Germinal center (tissue), 1 donor: ENCODE measurements at places on chromosomes 6 and 20.
A peak's percentile ranks its signal among the peaks of the same experiment; 100 is the strongest.

GRCh38 chr6:152952866-152953509 lies 29.9 kb downstream of the FBXO5 start:
- DNase-seq, result peak; percentile 26

- DNase-seq, result no peak
These were observed 275.5 kb downstream of the ZFAND3 start for GRCh38 chr6:38095054-38095453.

GRCh38 chr6:117482240-117483003 lies at the start of gene DCBLD1:
Gene DCBLD1 (plus strand): TSS chr6:117482674. CDS start chr6:117482782, 108 bp downstream.
- DNase-seq, result peak; percentile 69

DNA sequence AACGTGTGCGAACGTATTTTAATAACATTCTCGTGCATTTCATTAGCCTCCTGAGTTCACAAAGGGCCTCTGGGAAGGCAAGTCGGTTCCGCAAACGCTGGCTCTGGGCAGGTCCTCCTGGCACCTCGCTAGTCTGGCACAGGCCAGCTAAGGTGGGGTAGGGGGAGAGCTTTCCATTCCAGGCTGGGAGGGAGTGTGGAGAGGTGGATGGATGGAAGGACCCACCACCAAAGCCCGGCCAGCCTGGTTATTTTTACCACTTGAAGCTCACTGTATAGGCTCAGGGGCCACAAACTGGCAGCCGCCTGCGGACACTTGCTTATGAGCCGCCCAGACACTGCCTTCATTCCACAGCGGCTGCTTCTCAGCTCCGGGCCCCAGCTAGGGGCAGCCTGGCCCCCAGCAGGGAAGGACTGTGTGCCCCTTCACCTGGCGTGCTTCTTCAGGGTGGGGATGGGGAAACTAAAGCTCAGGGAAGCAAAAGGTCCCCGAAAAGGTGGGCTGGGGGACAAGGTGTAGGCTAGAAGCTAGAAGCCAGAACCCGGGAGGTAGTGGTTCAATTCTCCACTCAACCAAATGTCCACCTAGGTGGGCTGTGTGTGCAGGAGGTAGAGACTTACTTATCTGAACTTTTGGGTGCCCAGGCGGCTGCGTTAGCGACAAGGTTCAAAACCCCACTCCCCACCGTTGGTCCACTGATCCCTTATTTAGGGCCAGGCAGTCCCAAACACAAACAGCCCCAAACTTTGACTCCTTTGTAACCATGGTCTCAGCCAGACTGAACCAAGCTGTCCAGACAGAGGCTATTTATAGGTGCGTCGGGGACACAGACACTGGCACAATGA lies 1.7 kb downstream of the PMEPA1 start:
- DNase-seq, result no peak

GRCh38 chr6:2990932-2991506 lies 8.7 kb upstream of the NQO2 start:
- no peak for DNase-seq

DNA sequence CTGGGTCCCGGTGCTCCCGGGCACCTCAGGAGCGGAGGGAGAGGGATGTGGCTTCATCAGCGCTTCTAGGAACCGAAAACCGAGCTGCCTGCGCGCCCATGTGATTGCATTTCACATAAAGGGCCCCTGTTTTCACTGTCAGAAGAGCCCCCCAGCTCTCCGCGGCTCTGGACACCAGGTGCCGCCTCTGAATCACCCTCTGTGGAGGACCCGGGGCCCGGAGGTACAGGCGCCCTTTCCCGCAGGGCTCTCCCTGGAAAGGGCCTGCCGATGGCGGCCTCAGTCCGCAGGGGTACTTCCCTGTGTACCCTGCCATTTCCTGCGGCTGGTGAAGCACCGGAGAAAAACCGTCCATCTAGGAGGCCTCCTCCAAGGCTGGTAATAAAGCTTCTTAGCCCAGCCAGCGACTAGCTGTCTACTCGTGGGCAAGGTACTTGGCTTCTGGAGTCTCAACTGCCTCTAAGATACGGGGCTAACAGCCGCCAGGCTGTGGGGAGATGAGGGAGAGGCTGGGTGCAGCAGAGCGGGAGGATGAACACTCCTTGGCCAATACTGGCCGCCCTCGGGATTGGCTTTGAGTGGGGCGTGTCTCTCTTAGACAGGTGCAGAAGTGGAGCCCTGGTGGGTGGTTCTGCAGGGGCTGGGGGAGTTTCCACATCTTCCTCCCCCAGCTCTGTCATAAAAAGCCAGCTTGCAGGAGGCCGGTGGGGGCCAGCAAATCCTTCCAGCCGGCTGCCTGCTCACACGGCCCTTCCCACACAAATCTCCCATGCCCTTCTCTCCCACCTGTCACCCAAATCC lies 1.6 kb downstream of the PPP1R16B start:
- DNase-seq, result peak; percentile 21

GRCh38 chr6:151494235-151494935 lies 568 bp downstream of the CCDC170 start:
- peak; percentile 35 for DNase-seq

- no peak for DNase-seq
These were observed 10.5 kb upstream of the MAP1LC3A start for GRCh38 chr20:34547844-34548613.

DNA sequence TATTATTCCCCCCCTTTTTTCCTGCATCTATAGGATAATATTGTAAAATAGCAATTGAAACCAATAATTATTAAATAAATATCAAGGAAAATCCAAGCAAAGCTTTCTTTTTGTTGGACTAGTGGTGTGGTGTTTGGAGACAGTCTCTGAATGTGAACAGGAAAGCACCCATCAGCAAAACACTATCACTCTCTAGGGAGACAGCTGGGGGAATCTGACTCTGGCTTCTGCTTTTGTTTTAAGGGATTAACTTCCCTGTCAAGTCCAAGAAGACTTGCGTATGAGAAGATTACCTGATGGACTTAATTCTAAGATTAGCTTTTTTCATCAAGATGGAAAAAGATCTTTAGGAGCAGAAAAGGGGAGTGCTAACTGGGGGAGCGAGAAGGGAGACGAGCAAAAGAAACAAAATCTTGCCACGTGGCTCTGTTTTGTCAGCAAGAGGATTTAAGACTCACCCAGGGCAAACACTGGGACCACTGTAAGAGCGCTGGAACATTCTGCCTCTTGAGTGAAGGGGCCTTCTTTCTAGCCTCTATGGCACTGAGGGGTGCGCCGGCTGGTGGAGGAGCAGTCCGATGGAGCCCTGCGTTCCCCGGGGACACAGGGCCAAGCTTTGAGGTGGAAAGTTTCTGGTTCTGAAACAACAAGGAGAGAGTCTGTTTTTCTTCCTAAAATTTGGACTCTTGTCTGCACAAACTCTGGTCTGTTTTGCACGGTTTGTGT lies 570 bp downstream of the TULP4 start:
- no peak for DNase-seq

- DNase-seq, result no peak
These were observed 34.1 kb downstream of the UST start for GRCh38 chr6:148780918-148781436.

GRCh38 chr6:45880159-45880558 lies 135.5 kb downstream of the CLIC5 start:
- DNase-seq, result no peak

DNA sequence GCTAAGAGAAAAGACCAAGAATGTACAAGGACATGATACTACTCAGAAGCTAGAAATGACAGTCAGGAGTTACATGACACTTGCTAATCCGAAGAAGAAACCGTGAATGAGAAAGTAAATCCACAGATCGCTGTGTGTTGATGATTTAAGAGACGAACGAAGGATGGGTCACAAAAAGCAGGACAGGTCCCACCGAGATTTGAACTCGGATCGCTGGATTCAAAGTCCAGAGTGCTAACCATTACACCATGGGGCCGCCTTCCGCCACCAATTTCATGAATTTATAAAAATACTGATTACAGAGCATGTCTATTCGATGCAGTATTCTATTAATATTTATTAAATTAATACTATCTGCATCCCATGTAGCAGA lies 54.0 kb upstream of the BTN3A2 start:
- no peak for DNase-seq

DNA sequence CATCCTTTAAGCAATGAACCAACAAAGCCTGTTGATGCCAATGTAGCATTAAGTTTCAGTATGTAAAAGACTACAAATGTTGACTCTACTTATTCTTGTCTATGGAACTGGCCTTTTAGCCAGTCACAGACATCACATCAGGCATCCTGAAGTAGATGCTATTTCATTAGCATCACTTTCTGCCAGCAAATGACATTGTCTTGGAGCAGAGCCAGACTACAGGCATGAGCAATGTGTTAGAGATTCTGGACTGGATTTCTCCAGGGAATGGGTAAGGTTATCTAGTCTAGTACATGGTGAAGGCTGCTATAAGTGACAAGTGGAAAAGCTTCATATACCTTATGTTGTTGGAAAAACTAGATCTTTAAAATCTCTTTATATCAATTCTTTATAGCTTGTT lies 142.9 kb downstream of the ADGRB3 start:
- DNase-seq, result no peak

- peak; percentile 81 for DNase-seq
These were observed 40.8 kb upstream of the FOXP4 start for GRCh38 chr6:41505122-41506049.

GRCh38 chr6:37442416-37443215 lies 9.6 kb downstream of the CMTR1 start:
- DNase-seq, result no peak

GRCh38 chr6:84329516-84329915 lies 102.1 kb upstream of the CEP162 start:
- no peak for DNase-seq
